HT1080 (cell line): ENCODE measurements at places on chromosomes 5 and 9. TPM values are rescaled to one million over a fixed set of nuclear protein-coding genes. Genes with fewer than 3 reads are reported as not detected.

FRRS1L gene
- total RNA-seq = not detected in 2 replicates

MYORG gene
- 3.1 and 3.5 TPM in 2 replicates for total RNA-seq

SAXO1 gene
- not detected in 2 replicates for total RNA-seq

PHYHD1 gene
- 0.16 TPM in 1 of 2 replicates, not detected in the other for total RNA-seq

IFNA5 gene
- total RNA-seq = not detected in 2 replicates

UTP15 gene
- 24.5 and 25.0 TPM in 2 replicates for total RNA-seq

TMEM171 gene
- not detected in 2 replicates for total RNA-seq

PAEP gene
- 15.7 and 17.5 TPM in 2 replicates for total RNA-seq

FBP2 gene
- not detected in 2 replicates for total RNA-seq

GMCL2 gene
- not detected in 2 replicates for total RNA-seq

ARL14EPL gene
- 0.17 TPM in 1 of 2 replicates, not detected in the other for total RNA-seq

PCDH12 gene
- 0.14 and 0.17 TPM in 2 replicates for total RNA-seq

QRFP gene
- not detected in 2 replicates for total RNA-seq
